HAP-1 (cell line): ENCODE measurements at places on chromosomes 12 and 14.

- no peak for DNase-seq
Observed at GRCh38 chr12:75790219-75790618, 241.4 kb downstream of the PHLDA1 start.

- no peak for DNase-seq
Observed at GRCh38 chr12:13719986-13720385, 261.4 kb downstream of the GRIN2B start.

DNA sequence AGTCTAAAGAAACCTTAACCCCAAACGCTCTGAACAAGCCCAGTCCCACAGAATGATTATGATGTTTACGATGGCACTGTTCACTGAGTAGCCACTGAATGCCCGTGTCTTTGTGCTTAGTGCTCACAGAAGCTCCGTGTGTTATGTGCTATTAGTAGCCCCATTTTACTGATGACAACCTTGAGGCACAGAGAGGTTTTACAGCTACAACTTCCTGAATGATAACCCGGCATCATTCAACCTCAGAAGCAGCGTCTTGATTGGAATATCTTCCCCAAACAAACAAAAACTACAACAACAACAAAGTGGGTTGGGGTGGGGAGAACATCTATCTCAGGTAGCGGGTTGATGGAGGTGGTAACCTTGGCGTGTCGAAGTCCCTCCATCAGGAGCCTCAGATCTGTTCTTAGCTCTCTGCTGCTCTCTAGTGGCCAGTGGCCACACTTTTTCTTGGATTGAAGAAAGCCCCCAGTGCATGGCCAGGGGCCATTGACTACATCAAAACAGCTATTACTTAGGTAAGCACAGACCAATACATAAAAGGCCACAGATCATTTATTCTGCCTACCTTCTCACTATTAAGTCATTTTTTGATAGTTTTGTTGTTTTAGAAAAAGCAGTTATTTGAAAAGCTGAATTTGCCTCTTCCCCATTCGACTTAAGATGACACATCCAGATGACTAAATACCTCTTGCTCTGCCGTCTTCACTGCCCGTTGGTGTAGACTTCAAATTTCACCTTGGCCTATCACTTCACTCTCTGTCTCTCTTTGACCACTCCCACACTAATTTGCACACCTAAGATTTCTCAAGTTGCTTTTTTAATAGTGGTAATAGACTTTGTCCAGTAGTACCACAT, 376.9 kb downstream of the GALC start:
- peak; percentile 67 for DNase-seq

DNA sequence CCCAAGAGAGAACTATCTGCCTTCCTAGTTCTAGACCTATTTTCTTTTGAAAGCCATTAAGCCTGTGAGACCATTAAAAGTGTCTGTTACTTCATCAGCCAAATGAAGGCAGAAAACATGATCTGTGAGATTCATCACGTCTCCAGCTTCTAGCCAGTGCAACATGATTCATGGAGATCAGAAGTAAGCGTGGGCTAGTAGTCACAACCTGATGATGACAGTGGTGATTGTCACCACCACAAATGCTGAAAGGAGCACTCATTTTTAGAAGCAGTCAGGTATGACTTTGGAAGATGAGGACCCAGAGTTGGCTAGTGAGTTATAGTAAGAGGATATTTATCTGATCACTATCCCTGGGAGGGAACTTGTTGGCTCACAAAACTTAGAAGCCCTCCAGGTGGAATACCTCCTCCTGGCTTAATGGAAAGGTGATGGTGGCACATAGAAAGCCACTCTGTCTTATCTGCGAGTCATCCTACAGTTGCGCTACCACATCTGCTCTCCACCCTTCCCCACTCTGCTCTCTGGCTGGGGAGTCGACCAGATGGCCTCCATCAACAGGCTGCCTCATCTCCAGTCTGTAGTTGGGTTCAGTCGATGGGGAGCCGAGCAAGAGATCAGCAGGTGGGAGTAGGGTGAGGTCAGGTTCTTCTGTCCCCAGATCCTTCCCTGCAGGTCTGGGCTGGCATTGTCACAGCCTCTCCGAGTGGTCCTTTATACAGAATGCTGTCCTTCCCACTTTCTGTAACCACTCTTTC, 317.6 kb upstream of the FKBP4 start:
- no peak for DNase-seq

DNA sequence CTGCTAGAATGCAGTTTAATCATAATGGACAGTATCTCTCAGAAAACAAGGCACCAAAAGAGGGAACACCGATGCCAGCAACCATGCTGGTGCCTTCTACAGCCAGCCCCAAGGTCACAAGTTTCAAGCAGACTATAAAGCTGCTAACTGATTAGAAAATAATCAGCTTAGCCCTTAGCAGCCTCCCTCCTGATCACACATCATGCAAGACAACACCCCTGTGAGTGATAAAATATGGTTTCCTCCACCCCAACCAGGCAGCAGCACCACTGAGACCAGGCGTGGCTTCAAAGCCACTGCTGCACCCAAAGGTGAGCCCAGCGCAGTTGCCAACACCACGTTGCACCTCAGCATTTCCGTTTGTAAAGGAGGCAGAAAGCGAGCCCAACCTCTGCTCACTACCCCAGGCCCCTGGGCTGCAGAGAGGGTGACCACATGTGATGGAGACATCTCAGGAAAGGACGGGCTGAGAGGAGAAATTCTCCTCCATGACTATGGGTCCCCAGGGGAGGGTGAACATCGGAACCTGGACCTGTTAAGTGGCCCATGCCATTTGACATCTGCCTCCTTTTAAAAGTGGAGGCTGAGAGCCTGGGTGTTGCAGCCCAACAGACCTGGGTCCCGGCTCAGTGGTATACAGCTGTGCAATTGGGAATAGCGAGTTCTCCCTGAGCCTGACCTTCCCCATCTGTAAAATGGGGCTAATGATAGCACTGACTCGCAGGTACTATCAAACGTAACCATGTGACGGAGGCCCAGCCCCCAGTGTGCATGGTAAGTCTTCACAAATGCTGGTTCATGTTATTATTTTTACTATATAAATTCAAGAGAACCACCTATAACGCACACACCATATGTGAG, 11.5 kb downstream of the ZFP36L1 start:
- DNase-seq: no peak

GRCh38 chr12:45336331-45336730, 120.4 kb downstream of the ANO6 start:
- DNase-seq: no peak

- no peak for DNase-seq
Observed at GRCh38 chr14:34937442-34937841, 45.4 kb upstream of the SRP54 start.

DNA sequence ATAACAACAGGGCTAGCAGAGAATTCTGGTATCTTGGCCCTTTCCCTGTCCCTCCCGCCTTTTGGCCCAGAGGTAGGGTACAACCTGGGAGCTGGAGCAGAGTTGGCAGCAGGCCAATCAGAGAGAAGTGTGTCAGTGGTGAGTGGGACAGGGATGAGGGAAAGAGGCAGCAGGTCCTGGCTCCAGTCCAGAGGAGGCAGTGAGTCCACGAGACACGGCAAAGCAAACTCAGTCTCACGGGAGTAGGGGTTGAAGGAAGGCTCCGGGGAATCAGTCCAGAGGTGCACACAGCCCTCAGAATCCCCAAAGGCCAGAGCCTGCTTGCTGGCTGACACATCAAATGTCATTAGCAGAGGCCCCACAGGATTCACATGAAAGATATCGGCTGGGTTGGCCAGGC, 7.3 kb downstream of the PAN2 start:
- no peak for DNase-seq

GRCh38 chr12:18250313-18250916, 10.9 kb upstream of the PIK3C2G start:
- peak; percentile 63 for DNase-seq

DNA sequence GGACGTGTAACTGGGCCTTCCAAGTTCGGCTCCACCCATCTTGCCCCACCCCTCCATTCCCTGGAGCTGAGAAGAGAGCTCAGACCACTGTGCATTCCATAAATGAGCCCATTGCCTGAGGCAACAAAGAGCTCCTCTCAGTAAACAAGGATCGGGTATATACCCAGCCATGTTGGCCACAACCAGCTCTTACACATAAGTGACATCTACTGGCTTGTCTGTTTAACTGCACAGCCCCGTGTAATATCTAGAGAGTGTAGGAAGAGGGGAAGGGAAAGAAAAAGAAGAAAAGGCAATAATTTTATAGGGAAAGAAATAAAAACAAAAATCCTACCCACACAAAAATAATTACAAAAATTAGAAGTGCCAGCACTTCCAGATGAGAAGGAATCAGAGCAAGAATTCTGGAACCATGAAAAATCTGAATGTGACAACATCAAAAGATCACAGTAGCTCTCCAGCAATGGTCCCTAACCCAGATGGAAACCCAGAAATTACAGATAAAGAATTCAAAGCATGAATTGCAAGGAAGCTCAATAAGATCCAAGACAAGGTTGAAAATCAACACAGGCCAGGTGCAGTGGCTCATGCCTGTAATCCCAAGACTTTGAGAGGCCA, 308.1 kb downstream of the RPAP3 start:
- DNase-seq: no peak

- DNase-seq: no peak
Observed at GRCh38 chr12:95412482-95413311, 61.3 kb upstream of the METAP2 start.

- DNase-seq: no peak
Observed at GRCh38 chr12:125890971-125891370, 825.7 kb downstream of the AACS start.

- DNase-seq: no peak
Observed at GRCh38 chr12:10392394-10392930, 2.6 kb upstream of the KLRK1 start.

DNA sequence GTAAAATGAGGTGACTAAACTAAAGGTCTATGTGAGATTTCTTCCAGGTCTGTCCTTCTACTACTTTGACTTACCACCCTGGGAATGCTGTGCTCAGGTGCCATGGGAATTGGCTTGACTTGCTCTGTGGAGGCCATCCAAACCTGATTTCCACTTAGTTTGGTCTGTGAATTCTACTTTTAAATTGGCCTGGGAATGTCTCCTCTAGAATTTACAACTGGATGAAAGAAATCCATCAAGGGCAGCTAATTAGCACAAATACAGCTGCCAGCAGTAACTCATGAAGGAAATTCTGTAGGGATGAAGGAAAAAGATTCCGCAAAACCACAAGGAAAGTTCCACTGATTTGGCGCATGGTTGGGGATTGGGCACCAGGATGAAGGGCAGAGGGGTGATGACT, 31.7 kb upstream of the FRMD6 start:
- no peak for DNase-seq

- no peak for DNase-seq
Observed at GRCh38 chr12:39112064-39112463, 206.7 kb upstream of the CPNE8 start.

GRCh38 chr12:88921890-88922532, 341.7 kb upstream of the KITLG start:
- DNase-seq: no peak

GRCh38 chr12:98295681-98296080, 219.7 kb upstream of the TMPO start:
- DNase-seq: no peak

DNA sequence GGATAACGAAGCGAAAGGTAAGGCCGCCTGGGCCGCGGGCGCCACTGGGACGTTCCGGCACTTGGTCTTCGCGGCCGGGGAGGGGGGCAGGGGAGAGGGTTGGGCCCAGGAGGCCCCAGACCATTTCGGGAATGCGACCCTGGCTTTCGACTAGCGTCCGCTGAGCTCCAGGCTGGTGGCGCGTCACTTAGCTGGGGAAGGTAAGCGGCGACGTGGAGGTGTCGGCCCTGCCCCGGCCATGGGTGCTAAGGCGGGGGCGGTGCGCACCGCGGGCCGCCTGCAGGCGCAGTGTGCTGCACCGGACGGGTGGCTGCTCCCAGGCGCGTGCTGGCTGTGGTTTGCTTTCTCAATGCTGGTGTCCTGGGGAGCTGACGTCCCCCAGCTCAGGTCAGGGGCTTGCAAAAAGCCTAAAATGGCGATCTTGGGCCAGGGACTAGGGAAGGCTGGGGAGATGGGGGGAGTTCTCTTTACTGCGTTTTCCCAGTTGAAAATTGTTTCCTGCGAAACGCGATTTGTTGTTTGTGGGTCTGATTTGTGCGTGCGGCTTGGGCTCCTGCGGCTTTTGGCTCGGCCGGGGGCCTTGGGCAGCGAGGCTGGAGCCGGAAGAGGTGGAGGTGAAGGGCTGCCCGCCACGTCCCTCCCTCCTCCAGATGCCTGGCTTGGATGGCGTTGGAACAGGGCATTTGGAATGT, 1.2 kb downstream of the HOXC10 start:
- no peak for DNase-seq

DNA sequence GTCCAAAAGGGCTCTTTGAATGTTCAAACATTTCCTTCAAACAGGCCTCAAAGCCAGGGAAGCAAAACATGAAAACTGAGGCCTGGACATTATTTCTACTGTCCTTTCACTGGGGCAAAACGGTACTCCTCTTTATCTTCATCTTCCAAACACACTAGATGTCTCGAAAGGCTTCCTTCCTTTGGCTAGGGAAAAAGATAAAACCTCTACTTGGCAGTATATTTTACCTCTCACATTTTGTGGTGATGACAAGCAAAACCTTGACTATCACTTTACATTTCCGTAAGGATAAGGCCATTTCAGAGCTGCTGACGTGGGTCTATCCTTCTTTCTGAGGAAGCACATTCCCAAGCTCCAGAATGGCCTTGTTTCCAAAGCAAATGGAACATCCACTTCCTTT, 9.9 kb downstream of the STAB2 start:
- DNase-seq: no peak

DNA sequence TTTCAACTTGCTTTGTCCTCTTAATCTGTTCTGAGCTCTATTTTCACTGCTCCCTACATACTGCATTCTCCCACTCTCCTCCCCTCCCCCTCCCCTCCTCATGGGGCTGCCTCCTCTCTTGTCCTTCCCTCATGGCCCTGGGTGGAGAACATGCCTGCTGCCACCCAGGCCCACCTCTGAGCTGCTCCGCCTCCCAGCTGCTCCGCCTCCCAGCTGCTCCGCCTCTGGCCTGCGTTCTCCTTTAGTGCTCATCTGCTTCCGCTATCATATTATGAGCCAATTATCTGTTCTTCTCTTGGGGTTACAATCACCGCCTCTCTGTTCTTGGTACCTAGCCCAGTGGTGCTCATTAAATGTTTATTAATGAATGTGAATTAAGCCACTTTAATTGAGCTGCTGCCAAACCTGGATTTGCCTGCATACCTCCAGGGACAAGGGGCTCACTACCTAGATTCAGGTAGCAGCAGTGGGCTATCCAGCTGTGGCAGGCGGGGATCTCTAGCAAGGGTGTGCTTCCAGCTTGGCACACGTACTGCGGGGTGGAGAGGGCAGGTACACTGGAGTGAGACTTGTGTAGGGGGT, 32.0 kb upstream of the FAM181A start:
- peak; percentile 74 for DNase-seq

GRCh38 chr12:6962285-6963015, 8.0 kb downstream of the PHB2 start:
- no peak for DNase-seq

DNA sequence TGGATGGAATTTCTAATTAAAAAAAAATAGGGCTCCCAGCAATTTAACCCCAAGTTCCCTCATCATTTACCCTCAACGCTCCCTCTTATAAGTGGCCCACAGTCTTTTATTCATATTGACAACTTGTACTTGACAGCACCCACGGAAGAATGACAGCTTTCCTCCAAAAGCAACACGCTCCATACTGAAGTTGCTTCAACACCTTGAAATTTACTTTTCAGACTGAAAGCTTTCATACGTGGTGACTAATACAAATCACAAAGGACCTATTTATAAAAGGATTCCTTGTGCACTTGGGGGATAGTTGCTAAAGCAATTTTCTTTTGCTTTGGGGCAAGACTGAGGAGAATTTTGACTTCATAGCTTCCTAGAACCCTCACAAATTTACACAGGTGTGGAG, 1629.4 kb upstream of the SEL1L start:
- no peak for DNase-seq
